A549 treated with DMSO at 1 μM for 4 hours (cell line): ENCODE measurements at places on chromosomes 7 and 10. TPM values are rescaled to one million over a fixed set of nuclear protein-coding genes. Genes with fewer than 3 reads are reported as not detected.

The EPHB6 gene
- total RNA-seq, result 0.26 to 0.83 TPM (median 0.79 TPM) in 5 replicates

The AKR1D1 gene
- not detected in 5 replicates for total RNA-seq

The COL17A1 gene
- 1.8 to 3.2 TPM (median 2.5 TPM) in 5 replicates for total RNA-seq

The TRIM50 gene
- total RNA-seq, result not detected in 5 replicates

The GATA3 gene
- total RNA-seq, result 4.8 to 8.2 TPM (median 6.3 TPM) in 5 replicates

The SLC26A3 gene
- total RNA-seq, result not detected in 5 replicates

The ARHGAP19 gene
- 5.0 to 6.3 TPM (median 5.3 TPM) in 5 replicates for total RNA-seq

The CRPPA gene
- total RNA-seq, result 0.34 to 0.97 TPM (median 0.79 TPM) in 5 replicates

The UBTD1 gene
- 15.7 to 20.4 TPM (median 17.4 TPM) in 5 replicates for total RNA-seq

The TMEM184A gene
- total RNA-seq, result 6.7 to 15.3 TPM (median 13.2 TPM) in 5 replicates

The CYP2C19 gene
- total RNA-seq, result not detected in 5 replicates

The ERVW-1 gene
- not detected in 5 replicates for total RNA-seq

The GALNT17 gene
- total RNA-seq, result not detected in 5 replicates

The PLAC9 gene
- total RNA-seq, result 0.28 TPM in 1 of 5 replicates, not detected in the others

The CHST15 gene
- total RNA-seq, result 9.0 to 10.8 TPM (median 9.3 TPM) in 5 replicates

The ATOH7 gene
- 0.19 to 0.44 TPM (median 0.26 TPM) in 5 replicates for total RNA-seq

The MEOX2 gene
- total RNA-seq, result not detected in 5 replicates

The SEMA3A gene
- total RNA-seq, result 6.3 to 8.3 TPM (median 7.9 TPM) in 5 replicates

The FFAR4 gene
- 0.17 to 0.31 TPM (median 0.21 TPM) in 5 replicates for total RNA-seq

The OR2A12 gene
- not detected in 5 replicates for total RNA-seq

The AGR3 gene
- 0.39 TPM in 1 of 5 replicates, not detected in the others for total RNA-seq

The TEX36 gene
- not detected in 5 replicates for total RNA-seq

The DNAH11 gene
- 0.02 to 0.26 TPM (median 0.10 TPM) in 5 replicates for total RNA-seq

The TFEC gene
- 0.07 TPM in 1 of 5 replicates, not detected in the others for total RNA-seq

The CXCL12 gene
- total RNA-seq, result 0.08 to 0.21 TPM (median 0.18 TPM) in 4 of 5 replicates, not detected in the other

The JMJD1C gene
- total RNA-seq, result 21.6 to 28.2 TPM (median 25.9 TPM) in 5 replicates

The PNLIPRP2 gene
- not detected in 5 replicates for total RNA-seq

The SORCS3 gene
- total RNA-seq, result not detected in 5 replicates

The ZNF786 gene
- 5.9 to 7.0 TPM (median 6.2 TPM) in 5 replicates for total RNA-seq

The VPS37D gene
- total RNA-seq, result 3.1 to 5.5 TPM (median 4.4 TPM) in 5 replicates

The HOXA5 gene
- total RNA-seq, result 5.2 to 8.3 TPM (median 6.2 TPM) in 5 replicates

The THNSL1 gene
- total RNA-seq, result 2.6 to 4.6 TPM (median 4.4 TPM) in 5 replicates
